ENCODE measurements at places on chromosomes 2 and 18. TPM values are rescaled to one million over a fixed set of nuclear protein-coding genes. Genes with fewer than 3 reads are reported as not detected.
A peak's percentile ranks its signal among the peaks of the same experiment; 100 is the strongest.

Gene NXPH2
- total RNA-seq, result not detected

- no peak for DNase-seq
Measured at GRCh38 chr2:4269885-4270284, 566.5 kb downstream of the DCDC2C start.

Gene ABCB11
- not detected for total RNA-seq

GRCh38 chr18:55550471-55550870, 37.5 kb downstream of the TCF4 start:
- no peak for DNase-seq

DNA sequence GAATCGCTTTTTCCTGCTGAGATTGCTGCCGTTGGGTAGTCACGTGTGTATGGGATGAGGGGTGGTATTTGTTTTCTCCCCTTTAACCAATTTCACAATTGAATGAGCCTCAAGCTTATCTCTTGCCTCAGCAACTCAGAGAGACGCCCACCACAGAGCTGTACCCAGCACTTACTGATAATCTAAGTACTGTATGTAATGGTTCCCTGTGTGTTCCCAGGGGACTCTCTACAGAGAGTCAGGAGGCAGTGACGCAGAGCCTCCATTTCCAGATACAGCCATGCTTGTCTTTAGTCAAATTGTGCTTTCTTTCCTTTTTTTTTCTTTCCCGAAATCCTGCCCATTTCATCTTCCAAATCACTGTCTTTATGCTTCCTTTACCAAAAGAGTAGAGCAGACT, 1102.1 kb upstream of the KLHL29 start:
- no peak for DNase-seq

Gene NCKAP5
- total RNA-seq, result under 0.01 TPM

Gene SIX3
- not detected for total RNA-seq

- no peak for DNase-seq
Measured at GRCh38 chr2:37550190-37550589, 121.3 kb downstream of the CDC42EP3 start.

DNA sequence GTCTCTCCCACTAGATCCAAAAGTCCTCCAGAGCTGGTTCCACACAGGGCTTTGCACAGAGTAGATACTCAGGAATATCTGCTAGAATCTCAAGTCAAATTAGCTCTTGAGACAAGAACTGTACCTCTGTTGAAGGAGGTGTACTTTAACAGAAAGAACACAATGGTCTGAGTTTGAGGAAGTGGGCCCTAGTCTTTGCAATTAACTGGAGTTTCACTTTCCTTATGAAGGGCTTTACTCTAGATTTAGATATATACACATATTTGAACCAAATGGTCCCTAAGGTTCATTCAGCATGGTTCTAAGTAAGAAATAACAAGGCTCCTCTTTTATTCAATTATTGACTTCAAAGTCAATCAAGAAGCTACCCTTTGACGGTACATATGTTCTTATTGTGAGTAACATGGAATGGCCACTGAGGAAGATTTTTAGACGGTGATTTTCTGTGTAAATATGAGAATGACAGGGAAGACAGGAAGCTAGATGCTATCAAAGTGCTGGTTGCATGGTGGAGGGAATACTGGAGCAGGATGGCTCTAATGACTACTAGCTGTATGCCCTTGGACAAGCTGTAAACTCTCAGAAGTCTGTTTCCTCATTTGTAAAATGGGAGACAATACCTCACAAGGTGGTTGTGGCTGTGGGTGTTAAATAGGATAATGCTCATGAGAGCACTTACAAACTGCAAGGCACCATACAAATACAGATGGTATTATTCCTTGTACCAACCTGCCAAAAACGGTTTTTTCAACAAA, 73.5 kb upstream of the SERTAD2 start:
- no peak for DNase-seq

DNA sequence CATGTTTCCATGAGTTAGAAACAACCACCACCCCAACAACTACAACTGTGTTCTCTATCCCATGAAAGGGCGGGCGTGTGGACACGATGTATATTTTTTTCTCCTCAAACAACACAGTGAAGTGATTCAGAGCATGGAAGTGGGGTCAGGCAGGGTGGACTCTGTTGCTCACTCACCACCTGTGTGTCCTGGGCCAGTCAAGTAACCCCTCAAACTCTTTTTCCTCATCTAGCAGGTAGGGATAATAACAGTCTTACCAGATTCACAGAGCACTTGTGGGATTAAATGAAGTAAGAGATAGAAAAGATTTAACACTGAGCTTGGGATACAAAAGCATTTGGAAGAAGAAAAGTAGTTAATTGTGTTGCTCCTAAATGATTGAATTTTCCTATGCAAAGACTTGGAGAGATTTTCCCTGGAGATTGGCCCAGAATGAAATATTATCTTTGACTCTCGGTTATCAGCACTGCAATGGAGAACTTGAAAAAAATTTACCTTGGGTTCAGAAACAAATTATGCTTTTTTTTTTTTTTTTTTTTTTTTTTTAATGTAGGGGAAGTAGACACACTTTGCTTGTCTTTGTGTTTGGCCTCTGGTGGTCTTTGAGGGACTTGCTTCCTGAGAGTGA, 161.9 kb upstream of the EPAS1 start:
- peak; percentile 86 for DNase-seq

DNA sequence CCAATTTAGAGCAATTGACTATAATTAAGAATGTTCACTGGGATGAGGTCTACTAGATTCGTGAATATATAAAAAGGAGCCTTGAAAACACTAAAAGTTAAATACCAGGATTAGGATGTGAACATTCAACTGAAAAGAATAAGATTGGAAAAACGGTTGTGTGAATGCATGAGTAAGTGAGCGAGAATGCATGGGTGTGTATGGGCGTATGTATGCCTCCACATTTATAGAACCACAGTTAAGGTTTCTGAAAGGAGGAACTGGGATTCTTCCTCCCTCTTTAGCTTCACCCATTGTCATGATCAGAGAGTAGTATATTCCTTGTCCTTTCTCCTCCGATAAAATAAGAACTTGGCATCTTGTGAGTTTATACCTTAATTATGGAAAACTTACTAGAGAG, 151.1 kb upstream of the UBE2E3 start:
- no peak for DNase-seq

Gene CRACDL
- total RNA-seq, result 3.0 TPM

DNA sequence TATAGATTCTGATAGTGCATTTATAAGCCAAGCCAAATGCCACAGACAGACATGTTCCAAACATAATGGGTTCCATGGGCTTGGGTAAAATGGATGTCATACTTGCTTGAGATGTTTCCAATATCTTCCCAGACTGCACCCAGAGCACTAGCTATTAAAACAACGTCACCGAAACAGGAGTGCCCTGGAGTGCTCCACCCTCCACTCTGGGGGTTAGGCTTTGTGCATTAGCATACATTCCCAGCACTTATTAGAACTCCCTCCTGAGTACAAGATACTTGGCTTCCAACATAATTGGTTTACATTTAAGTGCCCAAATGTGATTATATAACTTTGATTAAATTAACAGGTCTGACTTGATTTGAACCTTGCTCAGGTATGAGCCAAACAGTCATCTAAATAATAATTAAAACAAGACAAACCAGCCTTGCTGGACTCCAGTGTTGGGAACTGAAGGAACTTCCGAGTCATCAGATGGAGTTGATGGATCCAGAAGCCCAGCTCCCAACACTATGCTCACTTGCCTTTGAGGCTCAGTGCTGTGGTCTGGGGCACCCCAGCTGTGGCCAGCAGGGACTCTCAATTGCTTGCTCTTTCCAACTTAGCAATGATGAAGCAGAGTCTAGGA, 60.5 kb upstream of the LGALSL start:
- no peak for DNase-seq

DNA sequence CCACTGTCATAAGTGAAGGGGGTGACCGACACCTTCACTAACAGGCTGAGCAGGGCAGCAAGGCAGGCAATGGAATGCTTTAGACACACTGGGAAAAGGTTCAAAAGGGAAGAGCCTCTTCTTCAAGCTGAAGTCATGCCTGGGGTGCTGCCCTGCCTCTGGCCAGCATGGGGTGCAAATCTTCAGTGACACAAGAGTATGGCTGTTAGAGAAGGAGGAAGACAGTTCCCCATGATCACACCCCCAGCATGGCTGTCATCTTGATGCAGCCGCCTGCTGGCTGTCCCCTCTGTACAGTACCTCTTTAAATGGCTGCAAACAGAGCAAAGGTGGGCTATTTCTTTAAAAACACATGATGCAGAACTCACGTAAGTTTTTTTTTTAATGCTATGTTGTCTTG, 71.9 kb downstream of the INPP4A start:
- no peak for DNase-seq

Gene CD226
- 1.5 TPM for total RNA-seq

GRCh38 chr2:47043891-47044239, 111.2 kb downstream of the STPG4 start:
- no peak for DNase-seq

GRCh38 chr2:109395494-109396201, 218.1 kb downstream of the SEPTIN10 start:
- DNase-seq, result no peak

Gene SAP130
- total RNA-seq, result 2.4 TPM

Gene PLEK
- total RNA-seq, result under 0.01 TPM

GRCh38 chr2:227793148-227793712, 20.4 kb upstream of the CCL20 start:
- no peak for DNase-seq

Gene GAL3ST2
- total RNA-seq, result not detected

DNA sequence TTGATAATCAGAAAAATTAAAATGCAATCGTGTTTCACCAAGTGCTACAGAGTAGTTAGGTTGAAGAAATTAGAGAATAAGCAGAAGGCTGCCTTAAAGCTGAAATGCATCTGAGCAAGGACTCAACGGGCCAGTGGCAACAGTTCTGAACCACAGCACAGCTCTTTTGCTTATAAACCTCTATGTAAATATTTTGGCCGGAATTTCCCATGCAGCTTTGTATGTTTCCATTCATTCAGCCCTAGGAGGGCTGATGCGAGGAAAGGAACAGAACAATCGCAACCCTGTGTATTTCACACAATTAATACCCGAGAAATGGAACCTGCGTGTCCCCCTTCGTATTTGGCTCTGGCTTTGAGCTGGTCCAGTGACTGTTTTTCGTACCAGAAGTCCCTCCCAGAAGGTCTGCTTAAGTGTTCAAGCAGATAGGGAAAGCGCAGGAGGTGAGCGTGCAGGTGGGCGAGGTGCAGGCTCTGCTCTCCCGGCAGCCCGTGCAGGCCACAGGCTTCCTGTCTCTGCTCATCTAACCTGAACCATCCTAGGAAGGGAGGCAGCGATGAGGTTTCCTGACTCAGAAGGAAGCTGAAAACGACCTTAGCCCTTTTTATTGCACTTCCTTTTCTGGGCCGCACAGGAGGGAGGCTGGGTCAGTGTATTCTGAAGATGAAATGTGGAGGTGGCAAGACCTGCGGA, 67.3 kb downstream of the ASB1 start:
- DNase-seq, result no peak

DNA sequence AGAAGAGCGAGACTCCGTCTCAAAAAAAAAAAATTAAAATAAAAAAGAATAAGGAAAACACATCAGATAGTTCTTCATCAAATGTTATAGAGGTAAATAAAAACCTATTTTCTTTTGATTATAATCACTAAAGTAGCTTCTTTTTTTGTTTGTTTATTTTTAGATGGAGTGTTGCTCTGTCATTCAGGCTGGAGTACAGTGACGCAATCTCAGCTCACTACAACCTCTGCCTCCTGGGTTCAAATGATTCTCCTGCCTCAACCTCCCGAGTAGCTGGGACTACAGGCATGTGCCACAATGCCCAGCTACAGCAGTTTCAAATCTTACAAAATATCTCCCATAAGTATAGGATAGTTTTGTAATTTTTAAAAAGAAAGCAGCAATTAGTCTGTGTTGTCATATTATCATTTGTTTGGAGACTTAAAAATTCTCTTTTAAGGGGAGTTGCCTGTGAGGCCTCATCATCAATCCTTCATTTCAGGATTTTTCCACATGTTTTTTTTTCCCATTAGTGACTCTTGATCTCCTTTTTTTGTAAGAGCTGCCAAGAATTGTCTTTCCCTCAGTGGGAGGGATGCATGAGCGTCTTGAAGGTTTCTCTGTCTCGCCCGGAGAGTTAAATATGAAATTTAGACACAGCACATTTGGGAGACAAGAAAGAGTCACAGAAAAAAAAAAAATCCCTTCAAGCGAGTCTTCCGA, 275.9 kb downstream of the CDCA7 start:
- no peak for DNase-seq

DNA sequence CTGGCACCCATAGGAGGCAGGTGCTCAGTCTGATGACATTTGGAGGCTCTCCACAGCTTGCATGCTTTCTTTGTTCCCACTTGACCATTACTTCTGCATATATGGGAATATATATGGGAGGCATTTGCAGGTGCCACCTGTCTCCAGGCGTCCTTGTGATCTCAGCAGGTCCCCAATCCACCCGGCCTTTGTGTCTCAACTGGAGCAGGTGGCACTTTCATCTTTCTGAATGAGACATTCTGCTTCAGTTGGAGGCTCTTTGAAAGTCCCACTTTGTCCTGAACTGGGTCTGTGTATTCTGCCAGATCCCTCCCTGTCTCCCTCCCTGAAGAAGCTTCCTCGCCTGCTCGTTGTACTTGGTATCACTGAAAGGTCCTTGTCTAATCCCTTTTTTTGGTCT, 318.1 kb upstream of the EPAS1 start:
- no peak for DNase-seq

GRCh38 chr18:67705748-67706147, 189.2 kb upstream of the DSEL start:
- no peak for DNase-seq

DNA sequence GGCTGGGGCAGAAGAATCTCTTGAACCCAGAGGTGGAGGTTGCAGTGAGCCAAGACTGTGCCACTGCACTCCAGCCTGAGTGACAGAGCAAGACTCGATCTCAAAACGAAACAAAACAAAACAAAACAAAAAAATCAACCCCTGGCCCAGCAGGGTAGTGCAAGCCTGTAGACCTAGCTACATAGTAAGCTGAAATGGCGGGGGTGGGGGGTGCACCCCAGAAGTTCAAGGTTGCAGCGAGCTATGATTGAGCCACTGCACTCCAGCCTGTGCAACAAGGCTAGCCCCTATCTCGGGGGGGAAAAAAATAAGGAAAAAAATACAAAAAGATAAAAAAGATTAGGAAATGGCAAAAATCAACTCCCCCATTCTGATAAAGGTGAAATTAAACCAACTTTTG, 6.4 kb downstream of the ATL2 start:
- DNase-seq, result no peak

- DNase-seq, result no peak
Measured at GRCh38 chr2:224927646-224928173, 114.6 kb downstream of the DOCK10 start.

GRCh38 chr2:173773076-173773475, 192.1 kb downstream of the SP3 start:
- no peak for DNase-seq

Gene SIGLEC15
- total RNA-seq, result under 0.01 TPM

Gene SCG2
- total RNA-seq, result not detected

- DNase-seq, result no peak
Measured at GRCh38 chr18:39238981-39239660, 1673.5 kb upstream of the CELF4 start.

Gene OR6B2
- total RNA-seq, result not detected

Gene CRYBA2
- not detected for total RNA-seq

- peak; percentile 16 for DNase-seq
Measured at GRCh38 chr2:228599297-228599696, 417.8 kb upstream of the SPHKAP start.

- DNase-seq, result no peak
Measured at GRCh38 chr2:833180-833579, 117.5 kb upstream of the SNTG2 start.

Gene ZC3H6
- 1.8 TPM for total RNA-seq

Data from dermis microvascular lymphatic vessel endothelial cell (primary cell).